ENCODE measurements at places on chromosomes 6 and 20.

DNA sequence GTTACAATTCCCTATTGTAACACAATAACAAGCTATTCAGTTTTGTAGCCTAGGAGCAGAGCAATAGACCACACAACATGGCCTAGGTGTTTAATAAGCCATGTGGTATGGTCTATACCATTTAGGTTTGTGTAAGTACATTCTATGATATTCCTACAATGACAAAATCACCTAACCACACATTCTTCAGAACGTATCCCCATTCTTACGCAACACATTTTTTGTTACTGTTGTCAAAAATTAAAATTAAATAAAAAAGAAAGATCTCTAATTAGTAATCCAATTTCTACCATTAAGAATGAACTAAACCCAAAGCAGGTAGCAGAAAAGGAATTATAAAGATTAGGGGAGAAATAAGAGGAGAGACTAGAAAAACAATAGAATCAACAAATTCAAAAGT lies 44.0 kb downstream of the RANBP9 start:
- DNase-seq = no peak

GRCh38 chr20:54069501-54069971 lies 858 bp downstream of the BCAS1 start:
- no peak for DNase-seq

DNA sequence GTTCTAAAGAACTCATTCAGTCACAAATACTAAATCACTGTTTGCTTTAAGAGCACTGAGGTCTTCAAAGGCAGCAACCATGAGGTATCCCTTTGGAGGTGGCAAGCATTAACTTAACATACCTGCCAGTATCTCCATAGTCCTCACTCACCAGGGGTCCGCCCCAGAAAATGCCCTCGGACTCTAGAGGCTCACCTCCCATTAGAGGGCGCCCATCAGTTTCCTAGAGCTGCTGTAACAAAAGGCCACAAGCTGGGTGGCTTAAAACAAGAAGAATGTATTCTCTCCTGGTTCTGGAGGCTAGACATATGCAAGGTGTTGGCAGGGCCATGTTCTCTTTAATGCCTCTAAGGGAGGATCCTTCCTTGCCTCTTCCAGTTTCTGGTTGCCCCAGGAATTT lies 12.0 kb upstream of the RNGTT start:
- no peak for DNase-seq

DNA sequence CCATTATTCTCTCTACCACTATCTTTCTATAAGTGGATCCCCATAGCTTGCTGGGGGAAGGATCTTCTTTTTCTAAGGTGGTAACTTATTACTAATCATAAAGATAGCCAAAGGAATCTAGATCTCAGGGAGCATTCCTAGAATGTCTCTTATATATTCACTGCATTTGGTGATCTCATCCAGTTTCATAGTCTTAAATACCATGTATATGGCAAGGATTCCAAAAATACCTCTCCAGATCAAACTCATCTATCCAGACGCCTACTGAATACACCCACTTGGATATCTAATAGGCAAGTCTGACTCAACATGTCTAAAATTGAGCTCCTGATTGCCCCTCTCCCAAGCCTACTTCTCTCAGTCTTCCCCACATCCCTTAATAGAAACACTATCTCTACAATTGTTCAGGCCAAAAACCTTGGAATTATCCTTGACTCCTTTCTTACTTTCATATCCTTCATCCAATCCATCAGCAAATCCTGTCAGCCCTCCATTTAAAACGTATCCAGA lies 264.4 kb downstream of the HACE1 start:
- DNase-seq = no peak
